ENCODE measurements at places on chromosomes 16 and 17.

GRCh38 chr17:9002227-9002605, 19.1 kb upstream of the NTN1 start:
- no peak for DNase-seq

GRCh38 chr16:89313583-89313982, 96.1 kb downstream of the ZNF778 start:
- no peak for DNase-seq

DNA sequence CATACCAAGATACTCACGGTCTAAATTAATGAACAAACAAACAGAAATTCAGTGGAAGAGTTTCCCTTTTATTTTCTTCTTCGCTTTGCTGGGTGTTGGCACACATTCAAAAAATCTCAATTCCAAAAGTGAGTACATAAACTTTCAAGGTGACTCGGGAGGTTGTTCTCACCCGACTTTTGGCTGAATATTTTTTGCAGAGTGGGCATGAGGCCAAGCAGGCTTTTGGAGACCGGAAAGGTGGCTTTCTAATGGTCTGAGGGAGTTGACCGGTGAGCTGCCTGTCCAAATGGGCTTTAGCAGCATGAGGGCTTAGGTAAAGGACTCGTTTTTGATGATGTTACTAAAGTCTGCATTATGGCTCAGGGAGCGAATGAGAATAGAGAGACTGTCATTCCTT, 318.7 kb downstream of the CPPED1 start:
- no peak for DNase-seq

GRCh38 chr17:34989473-34989872, 9.2 kb downstream of the LIG3 start:
- DNase-seq = no peak

GRCh38 chr16:53045341-53046220, 7.1 kb downstream of the CHD9NB start:
- no peak for DNase-seq

DNA sequence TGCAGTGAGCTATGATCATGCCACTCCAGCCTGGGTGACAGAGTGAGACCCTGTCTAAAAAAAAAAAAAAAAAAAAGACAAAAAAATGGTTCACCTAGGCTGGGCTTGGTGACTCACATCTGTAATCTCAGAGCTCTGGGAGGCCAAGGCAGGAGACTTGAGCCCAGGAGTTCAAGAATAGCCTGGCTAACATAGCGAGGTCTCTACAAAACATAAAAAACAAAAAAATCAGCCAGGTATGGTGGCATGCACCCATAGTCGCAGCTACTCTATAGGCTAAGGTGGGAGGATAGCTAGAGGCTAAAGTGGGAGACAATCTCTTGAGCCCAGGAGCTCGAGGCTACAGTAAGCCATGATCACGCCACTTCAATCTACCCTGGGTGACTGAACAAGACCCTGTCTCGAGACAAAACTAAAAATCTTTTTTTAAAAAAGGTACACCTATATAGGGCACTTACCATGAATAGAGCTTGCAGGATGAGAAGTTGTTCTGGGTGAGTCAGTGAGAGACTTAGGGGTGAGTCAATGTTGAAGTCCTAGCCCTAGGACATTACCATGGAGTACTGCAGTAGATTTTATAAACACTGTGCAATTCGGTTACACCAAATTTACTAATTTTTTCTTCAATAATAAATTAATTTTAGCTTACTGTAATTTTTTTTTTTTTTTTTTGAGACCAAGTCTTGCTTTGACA, 19.0 kb downstream of the USP32 start:
- DNase-seq = peak; percentile 51

GRCh38 chr16:14187517-14188338, 116.6 kb downstream of the MRTFB start:
- no peak for DNase-seq

GRCh38 chr17:9209347-9209746, 188.0 kb downstream of the NTN1 start:
- no peak for DNase-seq

DNA sequence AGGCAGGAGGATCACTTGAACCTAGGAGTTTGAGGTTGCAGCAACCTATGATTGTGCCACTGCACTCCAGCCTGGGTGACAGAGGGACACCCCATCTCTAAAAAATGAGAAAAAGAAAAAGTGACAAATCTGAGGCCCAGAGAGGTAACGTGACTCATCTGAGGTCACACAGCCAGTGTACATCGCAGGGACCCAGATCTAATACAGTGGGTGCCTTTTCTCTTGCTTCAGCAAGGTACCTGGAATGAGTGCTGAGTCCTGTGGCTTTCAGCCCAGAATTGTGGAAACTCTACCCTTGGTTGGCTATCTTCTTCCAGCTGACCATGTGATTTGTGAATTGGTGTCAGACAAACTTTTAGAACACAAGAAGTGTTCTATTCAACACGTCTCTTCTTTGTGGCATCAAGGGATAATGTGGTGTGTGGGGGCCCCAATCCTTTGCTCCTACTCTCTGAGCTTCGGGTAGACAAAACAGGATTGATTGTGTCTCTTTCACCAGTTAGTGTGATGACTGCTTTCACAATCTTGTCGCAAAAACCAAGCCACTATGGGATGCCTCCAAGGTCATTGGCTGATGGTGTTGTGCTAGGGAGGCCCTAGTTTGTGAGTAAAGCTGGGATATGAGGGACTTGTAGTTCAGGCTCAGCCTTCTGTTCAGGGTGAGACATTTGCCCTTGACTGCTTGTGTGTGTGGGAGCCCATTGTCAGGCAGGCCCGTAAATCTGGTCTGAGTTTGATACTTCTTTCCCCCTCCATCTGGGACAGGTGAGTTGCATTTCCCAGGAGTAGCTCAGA, 71.0 kb downstream of the MSI2 start:
- no peak for DNase-seq

- DNase-seq = peak; percentile 94
Observed at GRCh38 chr17:64411999-64412771, 21.5 kb upstream of the PECAM1 start.

DNA sequence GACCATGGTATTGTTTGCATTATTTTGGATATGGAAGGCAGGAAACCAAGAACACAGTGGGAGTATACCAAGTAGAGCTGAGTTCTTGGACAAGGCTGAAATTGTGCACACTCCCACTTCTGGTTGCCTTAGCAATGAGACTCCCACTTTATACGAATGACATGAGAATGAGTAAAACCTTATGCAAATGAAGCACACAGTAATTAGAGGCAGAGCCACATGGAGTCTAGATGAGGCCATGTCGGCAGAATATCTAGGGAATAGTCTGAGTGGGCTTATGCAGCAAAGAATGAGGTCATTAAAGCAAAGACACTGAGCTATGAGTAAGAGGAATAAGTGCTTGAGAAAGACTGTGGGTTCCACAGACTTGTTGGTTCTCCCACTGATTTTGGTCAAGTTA, 178.7 kb downstream of the GRIN2A start:
- DNase-seq = no peak

DNA sequence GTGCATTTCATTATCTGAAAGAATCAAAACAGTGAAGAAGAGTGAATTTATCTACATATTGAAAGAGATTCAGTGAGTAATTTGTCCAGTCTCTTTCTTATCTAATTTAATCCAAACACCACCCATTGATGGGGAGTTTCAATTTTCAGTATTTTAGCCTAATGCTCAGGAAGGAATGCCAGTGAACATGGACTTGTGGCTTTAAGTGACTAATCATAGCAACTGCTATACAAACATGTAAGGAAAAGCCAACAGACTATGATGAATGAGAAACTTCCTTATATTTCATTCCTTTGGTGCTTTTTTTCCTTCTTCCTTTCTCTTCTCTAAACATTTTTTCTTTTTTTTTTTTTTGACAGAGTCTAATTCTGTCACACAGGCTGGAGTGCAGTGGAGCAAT, 885.8 kb downstream of the KCNJ2 start:
- no peak for DNase-seq

- no peak for DNase-seq
Observed at GRCh38 chr16:11190588-11191560, 65.1 kb downstream of the SOCS1 start.

Measured in AML-193 (cell line).